DND-41 (cell line): ENCODE measurements at places on chromosomes 13 and 19.

GRCh38 chr19:3041761-3042620 is 12.9 kb upstream of the TLE2 start:
- peak; percentile 75 for DNase-seq

DNA sequence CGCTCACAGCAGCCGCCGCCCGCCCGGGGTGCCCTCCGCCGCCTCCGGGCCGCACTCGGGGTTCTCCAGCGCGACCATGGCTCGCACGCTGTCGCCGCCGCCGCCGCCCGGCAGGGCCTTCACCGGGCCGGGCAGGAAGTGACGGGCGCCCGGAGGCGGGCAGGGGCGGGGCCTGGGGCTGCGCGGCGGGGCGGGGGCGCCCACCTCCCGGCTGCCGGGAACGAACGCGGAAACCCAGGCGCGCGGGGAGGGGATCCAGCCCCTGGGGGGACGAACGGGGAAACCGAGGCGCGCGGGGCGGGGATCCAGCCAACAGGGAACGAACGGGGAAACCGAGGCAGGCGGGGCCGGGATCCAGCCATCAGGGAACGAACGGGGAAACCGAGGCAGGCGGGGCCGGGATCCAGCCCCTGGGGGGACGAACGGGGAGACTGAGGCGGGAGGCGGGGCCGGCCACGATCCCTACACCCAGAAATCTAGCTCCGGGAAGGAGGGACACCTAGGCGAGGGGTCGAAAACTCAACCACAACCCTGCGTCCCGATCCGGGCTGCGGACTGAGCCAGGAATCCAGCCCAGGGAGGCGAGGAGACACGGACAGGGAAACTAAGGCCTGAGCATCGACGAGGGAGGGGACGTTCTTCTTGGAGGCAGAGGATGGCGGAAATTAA is at the start of gene R3HDM4:
Gene R3HDM4 (minus strand): TSS at position 140 of the 669 bp plus-strand sequence. CDS start 62 bp downstream, at position 78.
- DNase-seq: peak; percentile 83

DNA sequence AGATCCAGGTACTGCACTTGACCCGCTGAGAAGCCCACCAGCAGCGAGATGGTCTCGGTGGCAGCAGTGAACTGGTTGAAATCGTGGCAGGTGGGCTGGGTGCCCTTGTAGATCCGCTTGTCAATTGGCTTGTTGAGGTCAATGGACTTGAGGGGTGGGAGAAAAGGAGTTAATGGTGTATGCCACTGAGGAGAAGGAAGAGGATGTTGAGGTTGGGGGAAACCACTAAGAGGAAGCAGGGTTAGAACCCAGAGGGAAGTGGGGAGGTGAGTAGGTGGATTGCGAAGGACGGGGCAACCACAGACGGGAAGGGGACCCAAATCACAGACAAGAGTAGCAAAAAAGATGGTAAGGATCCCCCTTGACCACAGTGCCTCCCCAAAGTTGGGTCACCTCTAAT is 1.7 kb downstream of the DMWD start:
- DNase-seq: peak; percentile 63

DNA sequence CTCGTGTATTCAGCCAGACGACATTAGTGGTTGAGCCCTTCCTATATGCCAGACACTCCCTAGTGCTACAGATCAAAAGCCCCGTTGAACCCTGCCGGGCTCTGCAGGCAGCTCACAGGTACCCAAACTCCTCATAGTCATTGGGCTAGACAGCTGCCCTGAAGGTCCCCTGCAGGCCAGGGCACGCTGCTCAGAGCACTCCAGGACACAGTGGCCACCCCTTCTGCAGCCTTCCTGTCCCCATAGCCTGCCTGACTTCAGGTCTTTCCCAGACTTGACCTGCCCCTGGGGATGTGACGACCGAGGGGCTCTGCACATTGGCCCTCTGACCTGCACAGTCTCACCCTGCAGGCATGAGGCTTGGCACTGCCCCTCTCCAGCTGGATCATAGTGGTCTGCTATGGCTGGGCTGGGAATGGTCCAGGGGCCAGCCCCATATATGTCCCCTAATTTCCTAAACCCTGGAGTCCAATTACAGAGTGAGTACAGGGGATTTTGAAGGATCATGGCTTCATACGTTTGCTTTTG is 64.2 kb upstream of the UBAC2 start:
- no peak for DNase-seq

DNA sequence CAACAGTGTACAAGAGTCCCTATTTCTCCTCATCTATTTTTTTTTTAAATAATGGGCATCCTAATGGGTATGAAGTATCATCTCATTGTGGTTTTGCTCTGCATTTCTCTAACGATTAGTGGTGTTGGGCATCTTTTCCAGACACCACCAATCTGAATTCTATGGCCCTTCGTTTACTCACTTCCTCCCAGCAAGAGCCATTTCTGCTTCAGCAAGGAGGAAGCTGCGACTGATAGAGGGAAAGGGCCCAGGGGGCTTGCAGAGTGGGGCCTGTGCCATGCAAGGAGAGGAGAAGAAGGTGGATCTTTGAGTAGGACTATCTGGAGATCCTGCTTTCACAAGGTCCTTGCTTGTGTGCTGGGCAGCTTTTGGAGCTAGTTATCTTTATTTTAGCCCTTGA is 58.0 kb downstream of the USPL1 start:
- no peak for DNase-seq

GRCh38 chr13:94664889-94665288 is 47.5 kb downstream of the SOX21 start:
- DNase-seq: no peak

GRCh38 chr13:31522396-31522795 is 216.9 kb upstream of the RXFP2 start:
- no peak for DNase-seq

DNA sequence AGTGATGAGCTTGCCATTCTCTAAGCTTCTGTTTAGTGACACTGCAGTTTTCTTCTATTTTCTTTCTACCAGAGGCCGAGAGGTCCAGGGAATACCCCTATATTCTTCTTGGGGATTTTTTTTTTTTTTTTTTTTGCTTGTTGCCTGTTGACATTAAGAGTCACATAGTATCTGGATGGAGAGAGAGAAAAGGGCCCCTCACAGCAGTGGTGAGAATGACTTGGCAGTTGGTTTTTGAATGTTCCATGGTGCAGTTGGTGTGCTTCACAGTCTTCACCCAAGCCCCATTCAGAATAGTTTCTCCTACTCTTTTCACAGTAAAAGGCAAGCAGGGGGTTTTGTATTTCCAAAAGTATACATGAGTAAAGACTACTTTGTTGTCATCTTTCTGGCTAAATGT is 577.9 kb downstream of the LMO7 start:
- DNase-seq: no peak

DNA sequence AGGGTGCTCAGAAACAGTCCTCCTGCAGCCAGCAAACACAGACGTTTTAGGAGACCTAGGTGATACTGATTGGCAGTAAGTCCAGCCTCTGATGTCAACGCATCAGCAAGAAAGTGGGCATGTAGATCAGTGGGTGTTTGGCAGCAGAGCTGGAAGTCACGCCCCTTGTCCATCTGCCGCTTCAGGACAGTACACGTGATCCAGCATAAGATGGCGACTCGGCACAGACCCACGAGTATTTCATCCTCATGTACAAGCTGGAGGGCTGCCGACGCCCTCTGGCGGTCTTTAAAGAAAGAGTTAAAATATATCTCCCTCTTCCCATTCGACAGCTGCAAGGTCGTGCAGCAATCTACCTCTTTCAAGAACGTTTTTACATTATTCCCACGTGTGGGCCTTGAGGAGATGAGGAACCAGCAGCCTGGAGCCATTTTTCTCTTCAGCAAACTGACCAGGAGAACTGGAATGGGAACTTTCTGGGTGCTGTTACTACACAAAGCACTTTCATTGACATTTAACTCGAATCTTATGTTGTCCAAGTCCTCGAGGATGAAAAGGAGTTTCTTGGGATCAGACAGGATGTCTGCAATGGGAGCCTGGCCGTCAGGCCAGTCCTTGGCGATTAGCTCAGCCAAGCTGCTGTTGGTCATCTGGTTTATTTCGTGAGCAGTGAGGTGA is 22.3 kb downstream of the NLRP11 start:
- DNase-seq: peak; percentile 10

GRCh38 chr13:49602005-49602404 is 16.6 kb upstream of the RCBTB1 start:
- no peak for DNase-seq

DNA sequence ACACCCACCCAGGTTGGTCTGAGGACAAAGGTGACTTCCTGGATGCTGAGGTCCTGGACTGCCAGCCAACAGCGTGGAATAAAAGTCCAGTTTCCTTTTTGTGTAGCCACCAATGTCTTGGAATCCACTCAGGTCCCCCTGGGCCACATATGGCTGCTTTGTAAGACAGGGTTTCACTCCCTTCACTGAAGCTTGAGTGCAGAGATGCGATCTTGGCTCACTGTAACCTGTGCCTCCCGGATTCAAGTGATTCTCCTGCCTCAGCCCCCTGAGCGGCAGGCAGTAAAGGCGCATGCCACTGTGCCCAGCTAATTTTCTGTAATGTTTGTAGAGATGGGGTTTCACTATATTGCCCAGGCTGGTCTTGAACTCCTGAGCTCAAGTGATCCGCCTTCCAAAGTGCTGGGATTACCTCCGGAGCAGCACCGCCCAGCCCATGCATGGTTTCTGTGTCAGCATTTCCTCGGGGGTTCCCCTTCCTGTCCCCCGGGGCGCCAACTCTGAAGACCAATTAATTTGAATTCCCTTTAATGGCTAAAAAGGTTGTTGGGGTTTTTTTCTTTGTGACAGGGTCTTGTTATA is 17.5 kb downstream of the KANK2 start:
- no peak for DNase-seq

DNA sequence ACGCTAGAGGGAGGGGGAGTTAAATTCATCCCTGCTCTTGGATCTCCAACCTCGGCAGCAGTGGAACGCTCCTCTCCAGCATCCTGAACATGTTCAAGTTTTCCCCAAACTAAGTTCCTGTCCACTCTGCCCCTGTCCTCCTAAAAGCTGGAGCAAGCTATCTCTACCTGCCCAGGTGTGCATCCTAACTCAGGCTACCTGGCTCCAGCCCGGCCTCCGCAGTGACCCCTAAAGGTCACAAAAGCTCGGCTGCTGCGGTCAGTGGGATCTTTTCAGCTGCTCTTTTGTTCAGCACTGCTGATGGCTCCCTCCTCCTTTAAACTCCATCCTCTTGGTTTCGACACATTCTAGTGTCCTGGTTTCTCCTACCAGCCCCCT is 1.4 kb downstream of the DCUN1D2 start:
- no peak for DNase-seq

DNA sequence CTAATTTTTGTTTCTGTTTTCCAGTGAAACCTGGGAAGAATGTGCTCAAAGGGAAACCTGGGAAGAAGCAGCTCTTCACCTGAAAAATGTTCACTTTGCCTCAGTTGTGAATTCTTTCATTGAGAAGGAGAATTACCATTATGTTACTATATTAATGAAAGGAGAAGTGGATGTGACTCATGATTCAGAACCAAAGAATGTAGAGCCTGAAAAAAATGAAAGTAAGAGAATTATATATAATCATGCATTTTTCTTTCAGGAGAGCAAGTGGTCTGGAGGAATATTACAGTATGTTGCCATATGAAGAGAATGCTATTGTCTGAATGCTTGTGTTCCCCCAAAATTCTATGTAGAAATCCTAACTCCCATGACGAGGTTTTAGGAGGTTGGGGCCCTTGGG is 3.4 kb downstream of the NUDT15 start:
- no peak for DNase-seq

GRCh38 chr13:41179593-41180250 is 14.6 kb downstream of the KBTBD7 start:
- no peak for DNase-seq

DNA sequence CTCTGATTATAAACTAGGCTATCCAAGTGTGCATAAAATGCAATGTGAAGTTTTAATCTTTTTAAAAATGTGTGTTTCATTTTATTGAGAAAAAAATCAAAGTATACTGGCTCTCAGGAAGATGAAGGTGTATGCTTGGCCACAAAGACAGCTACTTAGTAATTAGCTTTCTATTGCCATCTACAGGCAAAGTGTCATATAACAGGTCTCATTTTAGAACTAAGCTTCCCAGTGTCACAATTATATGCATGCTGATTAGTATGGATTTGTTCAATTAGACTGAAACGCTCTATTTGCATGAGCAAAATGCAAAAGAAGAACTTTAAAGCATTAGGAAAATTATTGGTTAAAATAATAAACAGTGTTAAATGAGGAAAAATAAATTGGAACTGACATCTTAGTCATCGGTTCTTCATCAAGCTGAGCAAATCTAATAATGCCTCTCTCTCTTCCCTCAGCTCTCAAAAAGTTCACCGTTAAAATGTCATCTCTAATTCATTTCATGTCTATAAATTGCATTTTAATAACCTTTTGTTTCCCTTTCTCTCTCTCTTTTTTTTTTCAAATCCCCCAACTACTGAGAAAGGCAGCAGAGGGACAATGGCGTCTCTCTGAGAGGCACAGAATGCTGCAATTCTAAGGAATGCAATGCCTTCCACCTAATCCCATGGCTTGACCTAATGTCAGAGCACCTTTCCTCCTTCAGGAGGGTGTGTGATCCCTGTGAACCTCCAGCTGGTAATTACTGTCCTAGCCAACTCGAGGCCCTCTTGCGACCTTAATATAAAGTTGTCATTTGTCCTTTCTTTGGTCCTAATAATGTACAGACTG is 313.1 kb upstream of the MAB21L1 start:
- DNase-seq: no peak

- no peak for DNase-seq
These were observed 17.6 kb downstream of the EVI5L start for GRCh38 chr19:7847664-7848063.

- DNase-seq: no peak
These were observed 10.0 kb downstream of the KLC3 start for GRCh38 chr19:45350477-45351058.

- DNase-seq: no peak
These were observed 324.4 kb downstream of the LMO7 start for GRCh38 chr13:75960538-75960994.

- DNase-seq: no peak
These were observed 32.2 kb downstream of the C13orf46 start for GRCh38 chr13:113941571-113942191.

- no peak for DNase-seq
These were observed 6.6 kb downstream of the EFNB2 start for GRCh38 chr13:106528718-106529414.

DNA sequence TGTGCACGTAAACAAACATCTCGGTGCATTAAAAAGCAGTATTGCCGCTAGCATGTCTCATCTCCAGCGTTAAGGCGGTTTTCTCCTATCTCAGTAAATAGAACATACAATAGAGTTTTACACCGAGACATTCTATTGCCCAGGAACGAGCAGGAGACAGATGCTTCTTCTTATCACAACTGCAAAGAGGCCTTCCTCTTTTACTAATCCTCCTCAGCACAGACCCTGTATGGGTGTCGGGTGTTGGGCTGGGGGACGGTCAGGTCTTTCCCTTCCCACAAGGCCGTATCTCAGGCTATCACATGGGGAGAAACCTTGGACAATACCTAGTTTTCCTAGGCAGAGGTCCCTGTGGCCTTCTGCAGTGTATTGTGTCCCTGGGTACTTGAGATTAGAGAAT is 21.2 kb downstream of the ZNF233 start:
- DNase-seq: no peak

- no peak for DNase-seq
These were observed 591.9 kb downstream of the DACH1 start for GRCh38 chr13:71274923-71275608.

DNA sequence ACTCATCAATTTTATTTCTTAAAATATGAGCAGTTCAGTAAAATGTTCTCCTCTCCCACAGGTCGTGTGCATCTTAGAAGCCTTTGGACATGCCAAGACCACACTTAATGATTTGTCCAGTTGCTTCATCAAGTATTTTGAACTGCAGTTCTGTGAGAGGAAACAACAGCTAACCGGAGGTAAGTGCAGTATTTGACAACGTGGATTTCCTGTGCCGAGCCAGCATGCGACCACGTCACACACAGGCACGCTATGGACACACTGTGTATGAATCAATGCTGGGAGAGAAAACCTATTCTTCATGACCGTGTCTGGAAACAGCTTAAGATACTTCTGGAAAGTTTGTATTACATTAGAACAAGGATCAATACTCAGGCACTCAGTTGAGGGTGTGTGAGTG is 268.5 kb downstream of the MYO16 start:
- no peak for DNase-seq
